Naive B cell (primary cell): ENCODE measurements at places on chromosomes 12 and 14.

DNA sequence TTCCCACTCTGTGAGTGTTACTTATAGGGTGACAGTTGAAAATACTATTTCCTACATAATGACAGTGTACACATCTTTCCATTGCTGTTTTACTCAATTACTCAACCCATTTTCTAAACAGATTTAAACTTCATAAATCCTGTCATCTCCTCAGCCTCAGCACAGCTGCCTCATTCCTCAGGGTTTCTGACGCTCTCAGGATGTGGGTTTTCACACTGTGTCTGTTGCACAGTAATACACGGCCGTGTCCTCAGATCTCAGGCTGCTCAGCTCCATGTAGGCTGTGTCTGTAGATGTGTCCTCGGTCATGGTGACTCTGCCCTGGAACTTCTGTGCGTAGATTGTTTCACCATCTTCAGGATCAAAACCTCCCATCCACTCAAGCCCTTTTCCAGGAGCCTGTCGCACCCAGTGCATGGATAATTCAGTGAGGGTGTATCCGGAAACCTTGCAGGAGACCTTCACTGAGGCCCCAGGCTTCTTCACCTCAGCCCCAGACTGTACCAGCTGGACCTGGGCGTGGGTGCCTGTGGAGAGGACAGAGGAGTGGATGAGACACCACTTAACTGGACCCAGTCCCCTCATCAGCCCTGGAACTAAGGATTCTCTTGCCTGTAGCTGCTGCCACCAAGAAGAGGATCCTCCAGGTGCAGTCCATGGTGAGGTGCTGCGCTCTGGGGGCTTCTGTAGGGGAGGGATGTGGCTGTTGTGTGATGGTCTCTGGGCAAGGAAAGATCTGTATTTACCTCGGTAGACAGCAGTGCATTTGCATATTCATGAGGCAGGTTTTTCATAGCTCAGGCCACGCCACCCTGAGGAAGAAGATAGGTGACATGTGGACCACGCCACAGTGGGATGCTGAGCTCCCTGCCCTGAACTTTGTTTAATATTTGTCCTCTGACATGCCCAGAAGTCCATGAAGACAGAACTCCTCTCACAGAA, 750.2 kb downstream of the TMEM121 start:
- no peaks in the 10 kb centered on the region for H3K4me1 ChIP-seq
- DNase-seq = no peak
- no peak overlapping the region for H3K27ac ChIP-seq
- H3K4me3 ChIP-seq = peak overlapping the region; percentile 73

DNA sequence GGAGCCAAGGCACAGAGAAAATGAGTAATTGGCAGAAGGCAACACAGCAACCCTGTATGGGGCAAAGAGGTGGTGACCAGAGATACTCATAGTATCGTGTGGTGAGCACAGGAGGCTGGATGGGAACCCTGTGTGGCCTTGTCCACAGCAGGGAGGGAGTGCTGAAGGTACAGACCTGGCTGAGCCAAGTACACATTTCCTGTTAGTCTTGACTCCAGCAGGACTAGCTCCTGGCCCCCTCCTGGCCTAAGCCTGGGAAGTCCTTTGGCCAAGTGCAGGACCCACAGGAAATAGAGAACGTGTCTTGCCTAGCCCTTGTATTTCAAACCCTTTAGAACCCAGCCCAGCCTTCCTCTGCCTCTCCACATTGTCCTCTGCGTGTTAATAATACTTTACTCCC, 289.8 kb upstream of the PWP1 start:
- H3K4me3 ChIP-seq = no peak overlapping the region
- peaks cover 7% of the 10 kb centered on the region for H3K27me3 ChIP-seq
- H3K27ac ChIP-seq = no peak overlapping the region

DNA sequence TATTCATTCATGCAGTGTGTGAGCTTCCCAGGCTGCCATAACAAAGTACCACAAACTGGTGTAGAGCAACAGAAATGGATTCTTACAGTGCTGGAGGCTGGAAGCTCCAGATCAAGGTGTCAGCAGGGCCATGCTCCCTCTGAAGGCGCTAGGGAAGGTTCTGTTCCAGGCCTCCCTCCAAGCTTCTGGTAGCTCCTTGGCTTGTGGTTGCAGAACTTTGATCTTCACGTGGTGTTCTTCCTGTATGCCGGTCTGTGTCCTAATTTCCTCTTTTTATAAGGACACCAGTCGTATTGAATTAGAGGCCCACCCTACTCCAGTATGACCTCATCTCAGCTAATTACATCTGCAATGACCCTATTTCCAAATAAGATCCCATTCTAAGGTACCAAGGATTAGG, 3.1 kb downstream of the OTUB2 start:
- no peak overlapping the region for H3K27ac ChIP-seq
- no peak for DNase-seq
- H3K4me3 ChIP-seq = no peak overlapping the region
- H3K4me1 ChIP-seq = peaks cover 11% of the 10 kb centered on the region

DNA sequence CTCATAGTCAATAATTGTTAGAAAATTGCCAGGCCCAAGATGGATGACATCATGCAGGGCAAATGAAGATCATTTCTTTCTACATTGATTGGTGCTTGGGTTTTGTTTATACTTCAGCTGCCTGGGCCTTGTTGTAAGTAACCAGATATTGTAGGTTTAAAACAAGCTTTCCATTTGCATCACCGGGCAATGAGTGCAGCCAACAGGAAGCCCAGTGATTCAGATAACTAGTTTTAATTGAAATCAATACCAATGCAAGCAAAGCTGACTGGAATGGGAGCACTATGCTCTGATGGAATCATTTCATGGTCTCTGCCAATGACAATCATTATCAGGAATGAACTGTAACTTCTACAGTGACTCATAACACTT, 279.3 kb downstream of the DUSP6 start:
- H3K4me3 ChIP-seq = no peak overlapping the region
- H3K27ac ChIP-seq = no peak overlapping the region
- no peak for DNase-seq
- H3K27me3 ChIP-seq = no peaks in the 10 kb centered on the region
- no peaks in the 10 kb centered on the region for H3K4me1 ChIP-seq

- H3K4me3 ChIP-seq = peak overlapping the region; percentile 82
- no peaks in the 10 kb centered on the region for H3K27me3 ChIP-seq
- H3K27ac ChIP-seq = no peak overlapping the region
- no peak for DNase-seq
- peaks cover 56% of the 10 kb centered on the region for H3K4me1 ChIP-seq
Measured at GRCh38 chr14:95322651-95323050, 2.9 kb upstream of the CLMN start.

GRCh38 chr14:24249230-24250021, 7.0 kb upstream of the TINF2 start:
- peak overlapping the region; percentile 5 for H3K4me3 ChIP-seq
- H3K4me1 ChIP-seq = peaks cover 15% of the 10 kb centered on the region
- no peak for DNase-seq
- no peaks in the 10 kb centered on the region for H3K27me3 ChIP-seq
